ENCODE measurements at places on chromosomes 12 and 14. TPM values are rescaled to one million over a fixed set of nuclear protein-coding genes. Genes with fewer than 3 reads are reported as not detected.
A peak's percentile ranks its signal among the peaks of the same experiment; 100 is the strongest.

DNA sequence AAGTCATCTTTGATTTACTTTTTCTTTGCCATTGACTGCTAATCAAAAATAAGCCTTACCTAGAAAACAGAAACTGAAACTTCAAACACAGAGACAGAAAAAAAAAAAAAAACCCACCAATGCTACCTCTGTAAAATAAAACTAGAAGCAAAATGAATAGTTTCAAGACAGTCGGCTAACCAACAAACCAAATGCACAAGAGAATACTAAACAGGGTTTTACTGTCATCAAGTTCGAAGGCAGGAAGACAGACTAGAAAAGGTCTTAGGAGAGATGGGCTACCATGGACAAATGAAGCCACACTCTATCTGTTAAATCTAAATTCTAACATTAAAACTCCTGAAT lies 59.5 kb downstream of the SEL1L start:
- DNase-seq = no peak
- peaks cover 20% of the 10 kb centered on the region for H3K36me3 ChIP-seq
- H3K4me1 ChIP-seq = no peaks in the 10 kb centered on the region

- DNase-seq = no peak
- H3K36me3 ChIP-seq = no peaks in the 10 kb centered on the region
- no peak overlapping the region for H3K4me3 ChIP-seq
- no peaks in the 10 kb centered on the region for H3K4me1 ChIP-seq
Observed at GRCh38 chr12:18343708-18344107, 82.4 kb downstream of the PIK3C2G start.

DNA sequence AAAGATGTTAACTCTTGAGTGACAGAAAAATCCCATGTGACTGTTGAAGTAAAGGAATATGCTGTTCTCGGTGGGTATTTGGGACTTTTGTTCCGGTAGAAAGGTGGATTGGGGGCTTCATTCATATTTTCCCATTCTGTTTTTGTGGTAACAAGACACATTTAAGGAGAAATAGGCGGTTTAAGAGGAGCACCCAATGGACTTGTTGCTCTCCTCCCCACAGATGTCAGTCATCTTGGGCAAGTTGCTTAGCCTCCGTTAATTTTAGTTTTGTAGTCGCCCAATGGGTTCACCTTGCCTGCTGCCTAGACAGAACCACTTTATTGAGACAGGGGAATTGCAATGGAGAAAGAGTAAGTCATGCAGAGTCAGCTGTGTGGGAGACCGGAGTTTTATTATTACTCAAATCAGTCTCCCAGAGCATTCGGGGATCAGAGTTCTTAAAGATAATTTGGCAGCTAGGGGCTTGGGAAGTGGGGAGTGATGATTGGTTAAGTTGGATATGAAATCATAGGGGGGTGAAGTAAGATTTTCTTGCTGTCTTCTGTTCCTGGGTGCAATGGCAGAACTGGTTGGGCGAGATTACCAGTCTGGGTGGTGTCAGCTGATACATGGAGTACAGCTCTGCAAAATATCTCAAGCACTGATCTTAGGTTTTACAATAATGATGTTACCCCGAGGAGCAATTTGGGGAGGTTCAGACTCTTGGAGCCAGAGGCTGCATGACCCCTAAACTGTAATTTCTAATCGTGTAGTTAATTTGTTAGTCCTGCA lies 50.3 kb downstream of the SLC38A1 start:
- H3K4me1 ChIP-seq = peaks cover 4% of the 10 kb centered on the region
- H3K27ac ChIP-seq = no peak overlapping the region
- H3K27me3 ChIP-seq = no peaks in the 10 kb centered on the region
- DNase-seq = no peak
- no peak overlapping the region for H3K4me3 ChIP-seq
- peaks cover 22% of the 10 kb centered on the region for H3K36me3 ChIP-seq

DNA sequence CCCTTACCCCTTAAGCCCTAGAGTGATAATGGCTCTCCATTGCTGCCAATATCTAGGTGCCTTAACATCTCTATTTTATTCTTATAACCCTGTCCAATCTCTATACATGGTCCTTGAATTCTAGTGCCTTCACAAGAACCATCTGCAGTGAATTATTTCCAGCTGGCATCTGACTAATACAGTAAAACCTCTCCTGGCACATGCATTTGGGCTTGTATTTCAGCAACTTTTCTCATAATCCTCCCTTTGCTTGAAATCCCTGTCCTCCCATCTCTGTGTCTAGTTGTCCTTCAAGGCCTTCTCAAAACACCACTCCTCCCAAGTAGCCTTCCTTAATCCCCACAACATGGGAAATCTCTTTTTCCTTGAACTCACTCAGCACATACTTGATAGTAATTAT lies 14.2 kb upstream of the HMGA2 start:
- H3K27ac ChIP-seq = no peak overlapping the region
- no peaks in the 10 kb centered on the region for H3K36me3 ChIP-seq
- DNase-seq = peak; percentile 25
- H3K4me3 ChIP-seq = no peak overlapping the region
- H3K27me3 ChIP-seq = no peaks in the 10 kb centered on the region
- no peaks in the 10 kb centered on the region for H3K4me1 ChIP-seq

- no peaks in the 10 kb centered on the region for H3K27me3 ChIP-seq
- no peak overlapping the region for H3K4me3 ChIP-seq
- H3K27ac ChIP-seq = no peak overlapping the region
- H3K4me1 ChIP-seq = no peaks in the 10 kb centered on the region
- DNase-seq = peak; percentile 48
- no peaks in the 10 kb centered on the region for H3K36me3 ChIP-seq
Observed at GRCh38 chr14:59067127-59067894, 121.2 kb upstream of the DAAM1 start.

DNA sequence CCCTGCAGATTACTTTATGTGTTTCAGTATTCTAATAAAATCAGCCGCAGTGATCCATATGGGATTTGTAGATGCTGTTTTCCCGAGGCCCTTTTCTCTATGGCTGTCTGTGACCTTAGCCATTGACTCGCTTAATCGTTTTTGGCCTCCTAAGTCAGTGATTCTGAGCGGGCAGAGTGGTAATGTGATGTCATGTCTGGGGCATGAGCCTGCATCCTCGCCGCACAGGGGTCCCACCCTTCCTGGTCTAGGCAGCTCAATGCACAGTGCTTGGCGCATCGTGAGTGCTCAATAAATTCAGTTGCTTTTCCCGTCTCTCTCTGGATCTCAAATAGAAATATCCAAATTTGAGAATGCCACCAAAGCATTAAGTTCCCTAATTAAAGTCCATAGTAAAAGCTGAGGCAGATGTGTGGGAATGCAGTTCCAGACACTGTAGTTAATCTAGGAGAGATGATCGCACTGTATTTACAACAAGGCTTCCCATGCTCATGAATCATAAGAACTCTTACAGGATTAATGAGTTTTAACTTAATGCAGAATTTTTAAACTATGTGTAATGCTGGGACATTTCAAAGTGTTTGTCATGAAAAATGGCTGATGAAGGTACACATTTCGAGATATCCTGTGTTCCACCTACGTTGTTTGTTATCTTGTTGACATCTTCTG lies 29.3 kb downstream of the HMGA2 start:
- H3K27me3 ChIP-seq = no peaks in the 10 kb centered on the region
- H3K27ac ChIP-seq = no peak overlapping the region
- H3K36me3 ChIP-seq = no peaks in the 10 kb centered on the region
- no peak overlapping the region for H3K4me3 ChIP-seq
- no peak for DNase-seq
- no peaks in the 10 kb centered on the region for H3K4me1 ChIP-seq

Gene CCND2
- total RNA-seq = 152 TPM

Gene ISM2
- total RNA-seq = 0.09 TPM

- H3K4me3 ChIP-seq = no peak overlapping the region
- H3K27ac ChIP-seq = no peak overlapping the region
- no peak for DNase-seq
- H3K36me3 ChIP-seq = no peaks in the 10 kb centered on the region
Observed at GRCh38 chr12:46380881-46381280, 8.3 kb upstream of the SLC38A2 start.

Gene SLC5A8
- total RNA-seq = 0.04 TPM

- H3K4me3 ChIP-seq = no peak overlapping the region
- H3K27ac ChIP-seq = no peak overlapping the region
- H3K27me3 ChIP-seq = no peaks in the 10 kb centered on the region
- H3K36me3 ChIP-seq = no peaks in the 10 kb centered on the region
- DNase-seq = no peak
Observed at GRCh38 chr14:96349286-96350075, 13.7 kb downstream of the ATG2B start.

Gene ERP29
- total RNA-seq = 55.3 TPM
